ENCODE measurements at places on chromosomes 3 and 15.

GRCh38 chr3:75012791-75013331, 398.4 kb upstream of the CNTN3 start:
- DNase-seq, result no peak

- DNase-seq, result no peak
Observed at GRCh38 chr3:135987661-135988060, 22.1 kb downstream of the PPP2R3A start.

- no peak for DNase-seq
Observed at GRCh38 chr3:20669675-20670074, 483.7 kb upstream of the SGO1 start.

DNA sequence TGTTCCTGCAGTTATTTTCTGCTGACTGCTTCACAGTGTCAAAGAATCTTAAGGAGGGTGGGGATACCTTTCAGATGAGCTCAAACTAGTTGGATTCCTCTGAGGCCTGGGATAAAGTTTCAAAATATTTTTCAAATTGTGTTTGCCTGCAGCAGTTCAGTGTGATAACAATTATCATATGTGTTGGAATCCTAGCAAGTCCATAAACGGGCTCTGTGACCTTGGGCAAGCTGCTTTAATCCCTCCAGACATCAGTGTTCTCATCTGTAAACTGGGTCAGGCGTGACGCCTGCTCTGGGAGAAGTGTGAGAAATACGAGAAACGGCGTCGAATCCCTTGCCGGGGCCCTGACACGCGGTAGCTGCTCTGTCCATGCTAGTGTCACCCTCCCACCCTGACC, 153.5 kb downstream of the UACA start:
- DNase-seq, result no peak

GRCh38 chr3:122988508-122988907, 39.1 kb downstream of the SEMA5B start:
- DNase-seq, result no peak

DNA sequence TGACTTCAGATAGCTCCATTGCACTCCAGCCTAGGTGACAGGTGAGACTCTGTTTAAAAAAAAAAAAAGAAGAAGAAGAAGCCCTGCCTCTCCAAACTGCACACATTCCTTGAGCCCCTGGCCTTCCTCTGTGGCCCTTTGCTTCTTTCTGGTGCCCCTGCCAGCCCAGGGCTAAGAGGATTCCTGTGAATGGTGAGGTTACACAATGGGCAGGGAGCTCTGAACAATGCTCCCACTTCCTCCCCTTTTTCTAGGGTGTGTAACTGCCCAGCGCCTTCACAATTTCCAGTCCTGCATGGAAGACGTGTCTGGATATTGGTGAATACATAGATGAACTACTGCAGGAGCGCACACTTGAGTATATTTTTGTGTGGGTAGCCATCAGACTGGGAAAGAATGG, 3.6 kb upstream of the AMOTL2 start:
- DNase-seq, result no peak

Data from stimulated activated CD4-positive, alpha-beta T cell treated with anti-CD3 and anti-CD28 coated beads, Interleukin-4, amount 100 ng/mL, for 48 hours (primary cell).